Stimulated activated CD4-positive, alpha-beta T cell treated with anti-CD3 and anti-CD28 coated beads, Interleukin-1b, Interleukin-23, amount 100 ng/mL, for 1 hour (primary cell): ENCODE measurements at places on chromosomes 11 and 22.

DNA sequence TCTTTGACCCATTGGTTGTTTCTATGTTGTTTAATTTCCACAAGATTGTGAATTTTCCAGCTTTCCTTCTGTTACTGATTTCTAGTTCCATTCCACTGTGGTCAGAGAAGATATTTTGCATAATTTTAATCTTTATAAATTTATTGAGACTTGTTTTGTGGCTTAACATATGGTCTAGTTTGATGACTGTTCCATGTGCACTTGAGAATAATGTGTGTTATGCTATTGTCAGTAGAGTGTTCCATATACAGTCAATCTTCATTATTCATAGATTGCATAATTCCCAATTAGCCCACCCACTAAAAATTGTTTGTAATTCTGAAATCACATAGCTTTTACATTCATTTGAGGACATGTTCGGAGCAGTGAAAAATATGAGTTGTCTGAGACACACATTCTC lies 346.1 kb upstream of the DDI1 start:
- no peak for DNase-seq

DNA sequence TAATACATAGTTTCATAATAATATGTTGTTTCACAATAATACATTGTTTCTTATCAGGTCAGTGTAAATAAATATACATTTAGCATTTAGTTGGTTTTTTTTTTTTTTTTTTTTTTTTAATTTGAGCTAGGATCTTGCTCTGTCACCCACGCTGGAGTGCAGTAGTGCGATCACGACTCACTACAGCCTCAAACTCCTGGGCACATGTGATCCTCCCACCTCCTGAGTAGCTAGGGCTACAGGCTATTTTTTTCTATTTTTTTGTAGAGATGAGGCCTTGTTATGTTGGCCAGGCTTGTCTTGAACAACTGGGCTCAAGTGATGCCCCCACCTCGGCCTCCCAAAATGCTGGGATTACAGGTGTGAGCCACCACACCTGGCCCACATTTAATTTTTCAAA lies 43.5 kb downstream of the MIAT start:
- no peak for DNase-seq

GRCh38 chr22:19868333-19868732 lies 13.7 kb upstream of the GNB1L start:
- no peak for DNase-seq

- DNase-seq, result no peak
Measured at GRCh38 chr22:23020659-23021293, 49.5 kb upstream of the GNAZ start.

DNA sequence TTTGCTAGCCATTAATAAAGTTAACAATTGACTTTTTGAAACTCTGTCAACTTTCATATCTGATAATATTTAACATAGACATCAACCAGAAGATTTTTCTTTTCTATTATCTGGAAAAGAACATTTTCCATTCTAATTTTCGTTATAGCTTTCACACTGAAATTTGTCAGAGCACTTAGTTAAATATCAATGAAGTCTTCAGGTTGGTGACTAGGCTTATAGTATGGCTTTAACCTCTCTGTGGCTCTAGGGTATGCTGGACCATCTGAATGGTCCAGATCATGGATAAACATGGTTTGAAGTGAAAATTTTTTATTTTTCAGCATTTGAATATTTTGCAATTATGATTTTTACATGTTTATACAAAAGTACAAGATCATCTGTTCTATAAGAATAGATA lies 548.1 kb downstream of the CNTN5 start:
- DNase-seq, result no peak

DNA sequence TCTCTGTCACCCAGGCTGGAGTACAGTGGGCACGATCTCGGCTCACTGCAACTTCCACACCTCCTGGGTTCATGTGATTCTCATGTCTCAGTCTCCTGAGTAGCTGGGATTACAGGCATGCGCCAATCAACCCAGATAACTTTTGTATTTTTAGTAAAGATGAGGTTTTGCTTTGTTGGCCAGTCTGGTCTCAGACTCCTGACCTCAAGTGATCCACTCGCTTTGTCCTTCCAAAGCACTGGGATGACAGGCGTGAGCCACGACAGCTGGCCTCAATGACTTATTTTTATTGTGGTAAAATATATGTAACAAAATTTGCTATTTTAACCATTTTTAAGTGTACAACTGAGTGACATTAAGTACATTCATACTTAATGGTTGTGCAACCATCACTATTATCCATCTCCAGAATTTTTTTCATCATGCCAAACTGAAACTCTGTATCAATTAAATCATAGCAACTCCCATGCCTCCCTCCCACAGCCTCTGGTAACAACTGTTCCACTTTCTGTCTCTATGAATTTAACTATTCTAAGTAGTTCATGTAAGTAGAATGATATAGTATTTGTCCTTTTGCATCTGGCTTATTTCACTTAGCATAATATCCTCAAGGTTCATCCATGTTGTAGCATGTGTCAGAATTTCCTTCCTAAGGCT lies 50.7 kb upstream of the CWF19L2 start:
- no peak for DNase-seq

- DNase-seq, result no peak
Measured at GRCh38 chr11:1536065-1536843, 35.8 kb downstream of the DUSP8 start.

DNA sequence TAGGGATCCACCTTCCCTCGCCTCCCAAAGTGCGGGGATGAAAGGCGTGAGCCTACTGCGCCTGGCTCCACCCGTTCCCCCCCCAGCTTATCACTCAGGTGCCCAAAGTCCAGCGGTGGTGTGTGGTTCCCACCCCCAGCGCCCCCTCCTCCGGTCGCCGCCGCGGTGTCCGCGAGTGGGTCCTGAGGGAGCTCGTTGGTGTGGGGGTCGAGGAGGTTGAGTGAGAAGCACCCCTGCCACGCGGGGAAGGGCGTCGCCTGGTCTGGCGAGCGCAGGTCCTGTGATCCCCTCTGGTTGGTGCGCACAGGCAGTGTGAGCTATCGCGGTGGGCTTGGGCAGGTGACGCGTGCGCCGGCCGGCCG lies 3900.6 kb upstream of the OR11H1 start:
- no peak for DNase-seq

GRCh38 chr11:117816151-117816741 lies 8.3 kb downstream of the FXYD2 start:
- no peak for DNase-seq

DNA sequence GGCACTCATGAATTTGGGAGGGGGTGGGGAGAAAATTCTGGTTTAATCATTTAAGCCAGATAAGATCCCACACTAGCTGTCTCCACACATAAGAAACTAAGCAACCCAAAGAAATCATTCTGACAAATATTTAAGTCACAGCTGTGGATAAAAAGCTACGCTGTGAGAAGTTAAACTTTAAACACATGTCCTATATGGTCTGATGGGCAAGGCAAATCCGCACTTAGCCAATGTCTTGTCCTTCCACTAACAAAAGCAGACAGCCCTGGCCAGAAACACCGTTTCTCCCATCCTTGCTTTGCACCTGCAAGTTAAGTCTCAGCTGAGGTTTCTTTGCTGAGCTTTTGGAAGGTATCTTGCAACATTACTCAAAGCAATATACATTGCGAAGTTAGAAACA lies 68.0 kb downstream of the ETS1 start:
- DNase-seq, result no peak

- DNase-seq, result no peak
Measured at GRCh38 chr11:22508665-22509064, 117.0 kb downstream of the FANCF start.

GRCh38 chr22:35264986-35265385 lies 7.7 kb downstream of the HMGXB4 start:
- DNase-seq, result no peak
